Amniotic epithelial cell (primary cell): ENCODE measurements at places on chromosomes 5 and 9.

DNA sequence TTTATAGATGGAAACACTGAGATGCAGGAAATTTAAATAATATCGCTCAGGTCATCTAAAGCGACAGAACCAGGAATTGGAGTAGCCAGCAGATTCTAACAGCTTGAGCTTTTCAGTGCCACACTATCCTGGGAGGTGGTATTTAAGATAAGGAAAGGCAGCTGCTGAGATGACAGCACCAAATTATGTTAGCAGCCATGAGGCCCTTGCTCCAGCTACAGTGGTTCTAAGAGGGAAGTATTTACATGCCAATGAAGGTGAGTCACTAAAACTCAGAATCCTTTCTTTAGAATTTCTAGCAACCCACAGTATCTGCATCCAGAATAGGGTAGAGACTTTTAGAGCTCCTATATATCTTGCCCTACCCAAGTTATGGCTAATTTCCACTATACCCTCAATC, 127.0 kb upstream of the VLDLR start:
- peak; percentile 79 for DNase-seq

DNA sequence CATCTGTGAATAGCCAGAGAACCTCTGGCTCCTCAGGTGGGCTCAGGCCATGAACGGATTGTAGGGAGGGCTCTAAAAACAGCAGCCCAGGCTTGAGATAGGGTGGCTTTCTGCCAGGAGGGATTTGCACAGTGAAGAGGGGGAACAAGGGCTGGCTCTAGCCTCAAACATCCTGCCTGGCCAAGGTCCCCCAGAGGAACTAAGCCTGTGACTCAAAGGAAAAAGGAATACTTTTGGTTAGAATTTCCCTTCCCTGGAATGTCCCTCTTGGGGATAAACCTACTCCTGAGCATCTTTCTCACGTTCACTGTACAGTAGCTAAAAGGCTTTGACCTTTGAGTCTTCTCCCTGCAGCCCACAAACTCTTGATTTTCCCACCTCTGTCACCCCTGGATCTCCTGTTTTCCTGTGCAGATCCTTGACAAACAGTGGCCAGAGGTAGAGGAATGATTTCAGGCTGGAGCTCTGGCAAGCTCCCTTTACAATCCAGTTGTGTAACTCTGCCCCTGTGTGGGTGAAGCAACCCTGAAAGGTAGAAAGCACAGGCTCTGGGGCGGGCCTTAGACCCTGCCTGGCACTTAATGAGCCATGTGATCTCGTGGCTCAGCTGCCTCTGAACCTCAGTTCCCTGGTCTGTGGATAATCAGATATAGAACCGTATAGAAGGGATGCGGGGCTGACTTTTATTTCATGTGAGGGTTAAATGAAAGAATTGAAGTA, 17.4 kb downstream of the SEC61B start:
- DNase-seq, result peak; percentile 67

DNA sequence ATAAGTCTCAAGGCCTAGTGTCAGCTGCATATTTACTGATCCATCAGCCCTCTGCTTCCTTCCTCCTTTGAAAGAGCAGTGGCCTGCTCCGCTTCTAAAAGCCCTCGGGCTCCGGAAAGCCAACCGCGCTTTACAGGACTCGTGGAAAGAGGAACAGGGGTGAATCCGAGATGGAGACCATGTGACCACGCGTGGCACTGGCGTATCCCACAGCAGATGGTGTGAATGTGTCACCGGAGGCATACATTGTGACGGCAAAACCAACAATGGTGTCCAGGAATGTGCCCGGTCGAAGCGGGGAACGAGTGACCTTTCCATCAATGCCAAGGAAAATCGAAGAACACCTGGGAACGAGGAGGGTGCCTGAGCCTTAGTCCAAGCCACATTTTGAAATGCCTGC, 484.6 kb downstream of the SPATA31A7 start:
- DNase-seq, result no peak

GRCh38 chr5:59759600-59760351, 133.8 kb downstream of the PDE4D start:
- peak; percentile 51 for DNase-seq

GRCh38 chr9:518540-518939, 303.9 kb downstream of the DOCK8 start:
- no peak for DNase-seq

GRCh38 chr9:70010015-70010414, 33.6 kb upstream of the MAMDC2 start:
- DNase-seq, result no peak

GRCh38 chr9:38253200-38253599, 139.3 kb upstream of the ALDH1B1 start:
- no peak for DNase-seq

- no peak for DNase-seq
These were observed 47.5 kb upstream of the KIAA1958 start for GRCh38 chr9:112439171-112439570.

DNA sequence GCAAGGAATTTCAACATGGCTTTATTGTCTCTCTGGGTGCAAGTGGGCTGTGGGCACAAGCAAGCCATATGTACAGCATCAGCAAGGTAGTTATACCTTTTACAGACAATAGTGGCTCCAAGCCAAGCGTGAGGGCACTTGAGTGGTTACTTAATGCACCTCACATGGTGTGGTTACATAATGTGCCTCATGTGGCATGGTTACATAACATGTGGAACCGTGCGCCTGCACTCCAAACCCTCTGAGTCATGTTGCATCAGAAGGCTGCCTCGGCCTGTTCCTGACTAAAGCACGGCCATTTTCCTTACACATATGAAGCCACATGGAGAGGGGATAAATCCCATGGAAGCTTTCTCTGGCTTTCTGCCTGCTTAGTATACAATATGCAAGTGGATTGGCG, 150.9 kb downstream of the OSTF1 start:
- peak; percentile 77 for DNase-seq

DNA sequence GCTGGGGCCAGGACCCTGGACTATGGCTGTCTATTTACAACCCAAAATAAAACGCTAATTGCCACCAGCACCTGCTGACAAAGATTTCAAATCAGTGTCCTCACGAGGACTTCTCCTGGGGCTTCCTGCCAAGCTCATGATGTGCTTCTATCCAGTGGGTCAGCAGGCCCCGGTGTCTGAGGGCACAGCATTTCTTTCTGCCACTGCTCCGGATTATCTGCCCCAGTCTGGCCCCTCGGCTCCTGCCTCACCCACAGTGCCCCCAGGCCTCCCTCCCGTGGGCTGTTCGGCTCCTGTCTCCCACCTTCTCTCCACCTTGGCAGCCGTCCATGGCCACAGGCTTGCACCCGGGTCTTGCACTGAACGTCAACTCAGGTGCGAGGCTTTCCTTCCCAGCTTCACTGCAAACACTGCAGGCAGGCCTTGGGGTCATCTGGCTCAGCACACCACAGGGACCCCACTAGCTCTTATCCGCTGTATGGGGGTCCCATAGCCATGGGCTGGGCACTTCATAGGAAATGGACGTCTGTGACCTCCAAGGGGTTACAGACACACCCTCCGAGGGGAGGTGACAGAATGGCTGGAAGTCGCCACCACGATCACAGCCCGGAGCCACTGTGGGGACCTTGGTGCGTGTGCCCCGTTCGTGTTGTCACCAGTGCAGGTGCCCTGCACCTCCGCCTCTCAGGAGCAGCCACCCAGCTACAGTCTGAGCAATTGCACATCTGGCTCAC, 43.8 kb upstream of the FCN1 start:
- no peak for DNase-seq
